ENCODE measurements at places on chromosomes 16 and 17. TPM values are rescaled to one million over a fixed set of nuclear protein-coding genes. Genes with fewer than 3 reads are reported as not detected.

The PITPNM3 gene
- total RNA-seq, result 5.8 TPM

DNA sequence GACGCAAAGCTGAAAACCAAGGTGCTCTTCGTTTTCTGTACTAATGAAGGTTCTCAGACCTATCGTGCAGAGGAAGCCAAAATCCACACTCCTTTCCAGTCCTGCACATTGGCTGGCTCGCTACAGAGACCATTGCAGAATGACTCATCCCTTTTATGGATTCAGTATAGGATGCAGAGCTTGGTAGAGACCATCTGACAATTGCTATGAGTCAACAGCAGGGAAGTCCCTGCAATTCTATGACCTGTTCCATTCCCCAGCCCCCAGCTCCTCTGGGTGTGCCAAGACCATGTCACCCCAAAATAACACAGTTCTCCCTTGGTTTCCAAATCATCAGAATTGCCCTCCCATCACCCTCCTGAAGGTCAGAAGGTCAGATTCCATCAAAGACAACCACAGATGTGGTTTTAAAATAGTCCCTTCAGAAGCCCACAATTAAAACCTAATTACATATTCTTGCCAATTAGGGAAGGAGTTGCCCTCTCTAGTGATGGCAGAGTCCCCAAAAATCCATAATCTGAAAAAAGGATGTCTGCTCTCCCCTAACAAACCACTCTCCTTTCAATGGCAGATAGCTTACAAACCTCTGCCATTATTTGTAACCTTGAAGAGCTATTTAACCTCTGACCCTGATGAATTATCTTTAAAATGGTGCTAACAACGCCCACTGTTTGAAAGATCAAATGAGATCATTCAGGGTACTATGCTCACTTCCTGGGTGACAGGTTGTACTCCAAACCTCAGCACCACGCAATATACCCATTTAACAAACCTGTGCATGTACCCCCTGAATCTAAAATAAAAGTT lies 108.2 kb upstream of the RBBP6 start:
- no peak for DNase-seq

The SLC26A11 gene
- 25.5 TPM for total RNA-seq

The SLC38A8 gene
- total RNA-seq, result not detected

GRCh38 chr16:14456793-14457481 lies 173.1 kb downstream of the PARN start:
- no peak for DNase-seq

- peak; percentile 82 for DNase-seq
Observed at GRCh38 chr17:50479522-50480141, 972 bp downstream of the RSAD1 start.

The TPSG1 gene
- total RNA-seq, result 1.7 TPM

DNA sequence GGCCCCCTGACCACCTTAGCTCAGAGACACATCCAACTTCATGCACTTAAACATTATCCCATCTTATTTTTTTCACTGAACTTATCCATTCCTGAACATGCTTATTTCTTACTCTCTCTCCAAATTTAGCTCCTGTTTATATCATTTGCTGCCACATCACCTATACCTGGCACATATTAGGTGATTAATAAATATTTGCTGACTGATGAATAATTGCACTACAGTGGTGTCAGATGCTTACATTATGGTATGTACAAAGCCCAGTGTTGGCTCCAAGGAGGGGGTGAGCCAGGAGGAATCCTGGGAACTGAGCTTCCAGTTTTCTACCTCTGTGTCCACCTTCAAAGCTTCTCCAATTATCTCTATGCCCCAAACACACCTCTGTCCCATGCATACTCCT lies 124.0 kb upstream of the PMFBP1 start:
- no peak for DNase-seq

The LDHD gene
- total RNA-seq, result 16.9 TPM

- no peak for DNase-seq
Observed at GRCh38 chr16:25023556-25023955, 8.4 kb upstream of the ARHGAP17 start.

DNA sequence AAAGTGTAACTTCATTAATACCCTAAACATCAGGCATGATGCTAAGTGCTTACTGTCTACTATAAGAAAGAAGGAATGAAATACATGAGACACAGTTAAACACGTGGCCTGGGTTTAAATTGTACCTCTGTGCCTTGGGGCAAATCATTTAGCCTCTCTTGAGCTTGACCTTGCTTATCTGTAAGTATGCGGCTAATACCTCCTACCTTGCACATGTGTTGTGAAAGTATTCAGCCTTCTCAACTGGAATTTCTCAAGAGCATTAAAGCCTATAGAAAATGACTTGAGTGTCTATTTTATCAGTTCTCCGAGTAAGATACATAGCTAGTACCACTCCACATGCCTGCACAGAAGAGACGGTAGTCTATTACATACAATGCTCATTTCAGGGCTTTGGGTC lies 10.8 kb downstream of the HEATR6 start:
- DNase-seq, result no peak

- no peak for DNase-seq
Observed at GRCh38 chr16:830871-831570, 30.5 kb upstream of the GNG13 start.

GRCh38 chr17:82519971-82520903 lies 705 bp downstream of the FOXK2 start:
- no peak for DNase-seq

DNA sequence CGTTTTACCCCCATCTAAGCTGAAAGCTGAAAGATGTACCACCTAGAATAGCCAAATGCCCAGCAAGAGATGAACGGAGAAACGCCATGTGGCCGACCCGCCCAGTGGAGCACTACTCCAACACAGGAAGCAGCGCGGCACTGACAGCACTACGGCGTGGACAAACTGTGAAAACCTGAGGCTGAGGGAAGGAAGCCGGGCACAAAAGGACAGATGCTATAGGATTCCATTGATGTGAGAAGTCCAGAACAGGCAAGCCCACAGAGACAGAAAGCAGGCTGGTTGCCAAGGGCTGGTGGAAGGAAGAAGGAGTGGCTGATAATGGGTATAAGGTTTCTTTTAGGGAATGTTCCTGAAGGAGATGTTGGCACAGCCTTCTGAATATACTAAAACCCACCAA lies 29.4 kb upstream of the SLC38A8 start:
- no peak for DNase-seq

DNA sequence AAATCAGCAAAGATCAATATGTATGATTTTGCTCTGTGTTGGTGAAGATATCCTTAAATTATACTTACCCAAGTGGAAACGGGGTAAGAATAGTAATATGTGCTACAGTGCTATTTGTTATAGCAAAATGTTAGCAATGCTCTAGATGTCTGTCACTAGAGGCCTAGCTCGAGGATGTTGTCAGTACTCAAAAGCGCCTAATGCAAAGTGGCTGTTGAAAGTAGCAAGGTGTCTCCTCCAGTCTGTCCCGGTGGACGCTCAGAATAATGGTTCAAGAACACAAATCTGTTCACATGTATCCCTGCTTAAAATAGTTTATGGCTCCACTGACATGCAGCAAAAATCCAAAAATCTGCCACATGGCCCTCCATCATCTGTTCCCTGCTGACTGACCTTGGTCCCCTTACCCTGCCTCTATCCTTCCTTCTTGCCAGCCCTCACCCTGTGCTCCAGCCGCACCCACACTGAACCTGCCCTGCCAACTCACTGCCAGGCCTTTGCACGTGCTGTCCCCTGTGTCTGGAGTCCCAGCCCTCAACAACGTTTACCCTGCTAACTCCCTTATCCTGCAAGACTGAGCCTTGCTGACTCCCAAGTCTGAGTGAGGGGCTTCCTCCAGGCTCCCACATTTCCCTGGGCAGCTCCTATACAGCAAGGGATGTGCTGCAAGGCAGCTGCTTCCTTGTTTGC lies 9.6 kb upstream of the RNF112 start:
- DNase-seq, result no peak

The PLEKHH3 gene
- total RNA-seq, result 64.2 TPM

The PRRT2 gene
- total RNA-seq, result 10.6 TPM

DNA sequence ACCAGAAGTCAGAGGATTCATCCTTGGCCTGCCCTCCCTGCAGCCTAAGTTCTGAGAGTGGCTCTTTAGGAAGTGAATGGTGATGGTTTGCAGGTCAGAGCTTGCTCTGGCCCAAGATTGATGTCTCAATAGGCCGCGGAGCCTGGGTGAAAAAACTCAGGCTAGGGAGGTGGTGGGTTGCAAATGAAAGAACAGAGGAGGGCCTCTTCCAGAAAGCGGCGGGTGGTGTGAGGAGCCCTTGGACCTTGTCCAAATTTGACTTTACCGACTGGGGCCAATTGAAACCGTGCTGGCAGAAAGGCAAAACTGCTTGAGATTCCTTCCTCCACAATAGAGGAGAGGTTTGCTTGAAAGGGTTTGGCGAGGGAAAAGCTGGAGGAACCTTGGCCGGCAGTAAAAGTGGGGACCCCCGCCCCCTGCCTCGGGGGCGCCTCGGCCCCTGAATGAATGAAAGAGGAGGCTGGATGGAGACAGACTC lies 331.3 kb downstream of the SEC14L1 start:
- DNase-seq, result peak; percentile 74

The KRT28 gene
- not detected for total RNA-seq

- DNase-seq, result no peak
Observed at GRCh38 chr16:84739349-84740124, 39.7 kb downstream of the USP10 start.

DNA sequence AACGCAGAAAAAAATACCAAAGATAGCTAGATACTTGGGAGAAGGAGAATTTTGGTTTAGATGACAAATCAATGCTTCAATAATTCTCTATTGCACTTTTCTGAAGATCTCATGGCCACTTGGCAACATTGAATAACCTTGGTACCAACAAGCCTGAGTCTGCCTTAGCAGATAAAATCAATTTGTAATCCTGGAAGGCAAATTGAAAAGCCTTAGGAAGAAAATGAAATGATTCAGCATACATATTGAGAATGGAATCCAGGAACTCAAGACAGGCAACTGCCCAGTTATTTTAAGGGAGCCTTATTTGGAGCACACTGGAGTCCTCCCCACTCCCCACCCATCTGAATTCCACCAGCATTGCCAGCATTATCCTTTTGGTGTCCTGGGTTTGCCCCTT lies 109.3 kb upstream of the SOX9 start:
- DNase-seq, result no peak

DNA sequence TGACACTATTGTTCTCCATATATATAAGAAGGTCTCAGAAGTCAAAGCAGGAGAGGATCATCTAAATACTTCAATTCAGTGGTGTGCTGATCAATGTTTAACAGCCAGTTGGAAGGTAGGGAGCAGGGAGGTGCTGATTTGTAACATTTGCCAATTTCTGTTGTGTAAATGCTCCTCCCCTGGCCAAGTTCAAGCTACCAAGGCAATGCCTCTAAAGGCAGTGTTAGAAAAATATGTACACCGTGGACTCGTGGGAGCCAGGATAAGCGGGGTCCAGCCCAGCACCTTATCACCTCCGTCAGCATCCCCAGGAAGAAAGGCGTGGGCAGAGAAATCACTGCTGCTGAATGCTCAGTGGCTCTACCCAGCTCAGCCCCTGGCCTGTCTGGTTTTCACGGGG lies 75.3 kb upstream of the COX10 start:
- no peak for DNase-seq

The WNT9B gene
- total RNA-seq, result 1.1 TPM

The CA4 gene
- 1.5 TPM for total RNA-seq

The FN3KRP gene
- total RNA-seq, result 25.7 TPM

- DNase-seq, result no peak
Observed at GRCh38 chr17:66115246-66115645, 76.7 kb downstream of the CEP112 start.

The C17orf113 gene
- 1.9 TPM for total RNA-seq

The NEURL4 gene
- 49.6 TPM for total RNA-seq

The ABCA10 gene
- 9.8 TPM for total RNA-seq

The CLEC3A gene
- total RNA-seq, result not detected

DNA sequence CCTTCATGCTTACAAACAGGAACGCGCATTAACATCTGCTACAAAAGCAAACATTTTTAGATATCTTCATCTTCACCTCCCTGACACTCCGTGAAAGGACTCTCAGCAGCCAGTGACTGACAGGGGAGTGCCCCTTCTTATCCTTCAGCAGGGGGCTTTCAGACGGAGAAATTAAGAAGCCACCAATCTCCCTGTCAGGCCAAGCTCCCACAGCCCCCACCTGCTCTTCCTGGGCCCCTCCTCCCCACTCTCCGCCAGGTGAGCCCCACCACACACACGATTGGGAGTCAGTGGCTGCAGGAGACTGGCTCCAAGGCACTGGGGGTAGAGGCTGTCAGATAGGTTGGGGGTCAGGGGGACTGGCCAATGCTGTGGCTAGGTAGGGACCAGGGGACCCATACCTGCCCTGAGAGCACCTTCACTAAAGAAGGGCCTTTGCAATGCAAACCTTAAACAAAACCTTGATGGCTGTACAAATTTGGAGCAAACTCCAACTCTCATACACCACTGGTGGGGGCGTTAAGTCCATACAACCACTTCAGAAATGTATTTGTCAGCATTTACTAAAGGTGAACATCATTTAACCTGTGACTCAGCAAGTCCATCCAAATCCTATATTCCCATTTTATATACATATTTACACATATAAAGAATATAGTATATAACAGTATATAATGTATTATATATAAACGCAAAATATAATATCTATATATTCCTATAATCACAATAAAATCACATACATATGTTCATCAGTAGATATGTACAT lies 232.2 kb downstream of the ZNF423 start:
- peak; percentile 8 for DNase-seq

DNA sequence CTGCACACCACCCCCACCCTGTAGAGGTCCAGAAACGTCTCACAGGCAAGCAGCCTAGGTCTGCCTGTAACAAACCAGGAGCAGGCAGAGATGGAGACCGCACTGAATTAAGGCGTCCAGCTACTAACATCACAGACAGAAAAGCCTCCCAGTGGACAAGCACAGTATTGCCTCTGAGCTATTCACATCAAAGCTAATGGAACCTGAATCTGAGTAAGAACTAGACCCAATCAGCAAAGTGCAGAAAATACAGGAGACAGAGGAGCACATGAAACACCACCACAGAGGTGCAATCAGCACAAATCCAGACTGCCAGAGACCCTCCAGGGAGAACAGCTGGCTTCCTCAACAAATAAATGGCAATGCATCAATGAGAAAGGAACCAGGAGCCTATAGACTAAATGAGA lies 22.2 kb upstream of the PEMT start:
- peak; percentile 67 for DNase-seq

The SYCE1L gene
- 7.5 TPM for total RNA-seq

The HLF gene
- total RNA-seq, result 23.8 TPM

- DNase-seq, result no peak
Observed at GRCh38 chr17:82105417-82105881, 7.4 kb upstream of the FASN start.

- DNase-seq, result no peak
Observed at GRCh38 chr16:64077242-64077641, 1044.6 kb downstream of the CDH11 start.

All from ureter (tissue), 1 donor.